ENCODE measurements at places on chromosomes 7 and 10. TPM values are rescaled to one million over a fixed set of nuclear protein-coding genes. Genes with fewer than 3 reads are reported as not detected.

The GDF10 gene
- polyA plus RNA-seq: 3.8 TPM

The ZNF239 gene
- polyA plus RNA-seq: 2.8 TPM

The MKX gene
- polyA plus RNA-seq: not detected

The DPYSL4 gene
- polyA plus RNA-seq: 12.5 TPM

The NUTM2B gene
- 0.15 TPM for polyA plus RNA-seq

The ALOX5 gene
- polyA plus RNA-seq: 0.48 TPM

The SMARCD3 gene
- polyA plus RNA-seq: 238 TPM

The COL13A1 gene
- 95.2 TPM for polyA plus RNA-seq

The FAS gene
- polyA plus RNA-seq: 0.77 TPM

The ADARB2 gene
- 1.6 TPM for polyA plus RNA-seq

The GPR37 gene
- 15.9 TPM for polyA plus RNA-seq

The STOX1 gene
- polyA plus RNA-seq: 6.7 TPM

The KLLN gene
- 0.77 TPM for polyA plus RNA-seq

The AUTS2 gene
- polyA plus RNA-seq: 50.1 TPM

The HOXA2 gene
- 0.12 TPM for polyA plus RNA-seq

The BLNK gene
- polyA plus RNA-seq: 0.62 TPM

Data from cardiac muscle cell (in vitro differentiated cells and primary cell).